Right lobe of liver (tissue), 6 donors: ENCODE measurements at places on chromosomes 5 and 9.

DNA sequence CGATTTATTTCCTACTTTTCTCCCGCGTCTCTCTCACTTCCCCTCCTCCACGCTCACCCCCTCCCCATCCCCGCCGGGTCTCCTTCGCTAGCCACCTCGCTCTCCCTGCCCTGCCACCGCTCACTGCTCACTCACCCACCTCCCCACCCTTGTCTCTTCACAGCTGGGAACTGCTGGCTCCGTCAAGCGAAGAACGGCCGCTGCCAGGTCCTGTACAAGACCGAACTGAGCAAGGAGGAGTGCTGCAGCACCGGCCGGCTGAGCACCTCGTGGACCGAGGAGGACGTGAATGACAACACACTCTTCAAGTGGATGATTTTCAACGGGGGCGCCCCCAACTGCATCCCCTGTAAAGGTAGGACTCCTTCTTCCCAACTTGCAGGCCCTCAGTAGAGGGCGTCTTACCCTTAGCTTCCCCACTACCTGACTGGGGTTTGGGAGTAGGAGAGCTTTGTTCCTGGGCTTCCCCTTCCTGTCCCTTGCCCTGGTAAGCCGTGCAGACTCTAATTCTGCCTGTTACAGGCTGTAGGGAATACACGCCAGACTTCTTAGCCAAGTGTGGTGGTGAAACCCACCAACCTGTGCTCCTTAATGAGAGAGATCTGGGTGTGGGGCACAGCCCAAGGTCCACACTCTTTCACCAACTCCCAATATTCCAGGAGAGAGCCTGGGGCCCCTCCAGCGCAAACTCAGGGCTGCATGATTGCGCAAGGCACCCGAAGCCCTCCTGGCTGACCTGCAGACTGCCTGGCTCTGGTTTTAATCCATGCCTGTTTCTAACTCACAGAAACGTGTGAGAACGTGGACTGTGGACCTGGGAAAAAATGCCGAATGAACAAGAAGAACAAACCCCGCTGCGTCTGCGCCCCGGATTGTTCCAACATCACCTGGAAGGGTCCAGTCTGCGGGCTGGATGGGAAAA, 2.5 kb downstream of the FST start:
- DNase-seq, result peak; percentile 88

DNA sequence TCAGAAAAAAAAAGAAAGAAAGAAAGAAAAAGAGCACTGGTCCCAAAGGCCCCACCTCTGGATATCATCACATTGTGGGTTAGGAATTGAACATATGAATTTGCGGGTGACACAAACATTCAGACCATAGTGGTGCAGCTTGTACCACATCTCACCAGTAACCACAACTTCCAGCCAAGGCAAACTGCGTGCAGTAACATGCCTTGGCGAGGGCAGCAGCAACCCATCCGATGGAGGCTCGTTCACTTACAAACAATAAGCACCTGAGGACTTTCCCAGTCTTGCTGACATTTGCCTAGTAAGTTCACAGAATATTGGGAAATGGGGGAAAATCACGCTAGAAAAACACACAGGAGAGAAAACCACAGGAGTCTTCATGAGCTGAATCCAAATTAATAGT, 508.1 kb downstream of the ZNF608 start:
- no peak for DNase-seq

DNA sequence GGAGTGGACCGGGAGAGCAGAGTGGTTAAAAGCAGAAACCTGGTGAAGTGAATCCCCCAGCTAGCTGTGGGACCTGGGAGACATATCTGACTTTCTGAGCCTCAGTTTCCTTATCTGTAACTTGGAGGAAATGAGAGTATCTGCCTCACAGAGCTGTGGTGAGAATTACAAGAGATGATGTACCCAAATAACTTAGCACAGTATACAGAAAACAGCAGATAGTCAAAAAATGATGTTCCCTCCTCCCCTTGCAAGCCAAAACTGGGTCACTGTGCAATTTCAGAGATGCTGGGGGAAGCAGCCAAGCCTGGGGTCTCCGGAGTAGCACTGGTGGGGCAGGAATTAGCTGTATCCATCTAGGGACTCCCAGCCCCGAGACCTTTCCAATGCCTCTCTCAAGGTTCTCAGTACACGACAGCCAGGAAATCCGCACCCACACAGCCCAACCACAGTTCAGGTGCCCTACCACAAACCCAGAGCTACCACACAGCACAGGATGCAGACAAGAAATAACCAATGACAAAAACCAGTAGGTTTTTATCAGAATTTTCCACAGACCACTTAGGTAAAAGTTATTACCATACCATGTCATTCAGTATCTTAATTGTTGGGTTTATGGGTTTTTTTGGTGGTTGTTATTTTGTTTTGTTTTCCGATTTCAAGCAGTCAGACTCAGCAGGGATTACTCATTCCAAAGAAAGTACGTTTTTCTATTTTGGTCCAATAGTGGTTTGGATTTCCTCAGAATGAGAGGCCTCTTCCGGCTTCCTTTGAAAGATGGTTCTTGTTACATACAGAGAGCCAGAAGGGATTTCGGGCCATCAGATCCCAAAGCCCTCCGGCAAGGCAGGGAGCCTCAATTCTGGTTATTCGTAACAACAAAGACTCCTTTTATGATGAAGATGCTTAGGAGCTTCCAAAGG, 4.9 kb upstream of the HRH2 start:
- no peak for DNase-seq

DNA sequence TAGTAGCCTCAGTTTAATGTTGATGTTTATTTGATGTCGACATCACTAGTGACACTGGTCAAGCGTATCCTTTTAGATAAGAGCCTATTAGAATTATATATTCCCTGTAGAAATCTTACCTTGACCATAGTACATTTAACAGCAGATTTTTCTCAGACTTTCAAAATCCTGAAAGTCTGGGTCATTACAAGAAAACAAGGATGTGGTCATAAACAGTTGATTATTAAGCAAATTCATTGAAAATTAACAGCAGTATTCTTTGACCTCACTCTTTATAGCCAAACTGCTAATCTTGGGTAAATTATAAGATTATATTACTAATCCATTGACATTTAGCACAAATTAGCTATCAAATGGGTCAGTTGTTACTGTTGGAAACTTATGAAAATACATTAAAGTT, 83.4 kb downstream of the GHR start:
- no peak for DNase-seq

DNA sequence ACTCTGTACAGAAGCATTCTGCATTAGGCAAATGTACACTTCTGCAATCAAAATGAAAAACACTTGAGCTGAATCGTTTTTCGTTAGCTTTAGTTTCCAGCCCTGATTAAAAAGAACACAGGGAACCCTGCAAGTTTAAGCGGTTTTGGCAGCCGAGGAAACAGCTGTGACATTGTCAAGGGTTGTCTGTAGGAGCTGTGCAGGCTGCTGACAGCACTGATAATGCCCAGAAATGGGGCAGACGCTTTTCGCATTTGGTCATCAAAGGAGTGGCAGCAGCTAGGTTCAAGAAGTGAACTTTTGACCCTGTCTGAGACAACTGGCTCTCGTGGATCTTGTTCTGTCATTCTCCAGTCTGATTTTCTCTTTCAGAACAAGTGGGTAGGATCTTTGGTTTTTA, 165.6 kb upstream of the CCDC152 start:
- no peak for DNase-seq

- DNase-seq, result no peak
These were observed 162.2 kb downstream of the OXCT1 start for GRCh38 chr5:41707853-41708603.

GRCh38 chr5:40841068-40841805, at the start of gene CARD6:
Gene CARD6, plus strand, starts transcription at chr5:40841367. Its CDS starts 16 bp downstream, at chr5:40841383.
- no peak for DNase-seq

DNA sequence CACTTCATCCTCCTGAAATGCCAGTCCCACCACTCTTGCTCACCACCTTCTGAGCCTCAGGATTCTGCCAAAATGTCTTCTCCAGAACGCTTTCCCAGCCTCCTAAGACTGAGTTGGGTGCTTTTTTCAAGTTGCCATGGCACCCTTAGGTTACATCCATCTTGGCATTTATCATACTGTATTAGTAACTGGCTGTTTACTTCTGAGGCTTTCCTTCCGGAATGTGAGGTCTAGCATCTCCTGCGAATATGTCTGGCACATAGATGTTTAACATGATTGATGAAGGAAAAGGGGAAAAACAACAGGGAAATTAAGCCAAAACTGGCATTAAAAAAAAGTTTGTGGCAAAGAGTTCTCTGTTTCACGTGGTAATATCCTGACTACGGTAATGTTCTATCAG, 24.9 kb downstream of the RNF130 start:
- no peak for DNase-seq

DNA sequence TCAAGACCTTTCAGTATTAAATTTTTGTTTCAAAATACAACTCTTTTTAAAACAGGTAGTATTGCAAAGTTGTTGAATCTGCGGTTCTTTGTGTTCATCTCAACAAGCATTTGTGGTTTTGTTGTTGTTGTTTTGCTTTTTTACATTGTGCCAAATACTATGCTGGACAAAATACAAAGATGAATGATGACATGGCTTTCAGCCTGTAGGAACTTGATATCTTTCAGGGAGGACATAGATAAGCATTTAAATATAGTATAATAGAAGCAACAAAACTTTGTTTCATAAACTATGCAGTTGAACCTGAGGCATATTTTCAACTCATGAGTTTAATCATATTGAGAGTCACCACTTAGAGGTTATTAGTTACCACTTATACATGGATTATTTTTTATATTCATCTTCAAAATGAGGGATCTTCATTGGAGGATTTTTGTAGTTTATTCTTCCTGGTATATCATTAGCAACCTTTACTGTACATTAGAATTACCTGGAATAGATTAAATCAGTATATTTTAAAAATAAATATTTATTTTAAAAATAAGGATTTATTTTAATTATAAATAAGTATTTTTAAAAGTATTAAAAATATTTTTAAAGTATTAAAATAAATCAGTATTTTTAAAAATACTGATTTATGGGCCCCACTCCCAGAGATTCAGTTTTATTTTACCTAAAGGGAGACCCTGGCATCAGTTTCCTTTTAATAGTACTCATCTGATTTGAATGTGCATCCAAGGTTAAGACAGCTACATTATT, 42.9 kb downstream of the KIF2A start:
- DNase-seq, result no peak

DNA sequence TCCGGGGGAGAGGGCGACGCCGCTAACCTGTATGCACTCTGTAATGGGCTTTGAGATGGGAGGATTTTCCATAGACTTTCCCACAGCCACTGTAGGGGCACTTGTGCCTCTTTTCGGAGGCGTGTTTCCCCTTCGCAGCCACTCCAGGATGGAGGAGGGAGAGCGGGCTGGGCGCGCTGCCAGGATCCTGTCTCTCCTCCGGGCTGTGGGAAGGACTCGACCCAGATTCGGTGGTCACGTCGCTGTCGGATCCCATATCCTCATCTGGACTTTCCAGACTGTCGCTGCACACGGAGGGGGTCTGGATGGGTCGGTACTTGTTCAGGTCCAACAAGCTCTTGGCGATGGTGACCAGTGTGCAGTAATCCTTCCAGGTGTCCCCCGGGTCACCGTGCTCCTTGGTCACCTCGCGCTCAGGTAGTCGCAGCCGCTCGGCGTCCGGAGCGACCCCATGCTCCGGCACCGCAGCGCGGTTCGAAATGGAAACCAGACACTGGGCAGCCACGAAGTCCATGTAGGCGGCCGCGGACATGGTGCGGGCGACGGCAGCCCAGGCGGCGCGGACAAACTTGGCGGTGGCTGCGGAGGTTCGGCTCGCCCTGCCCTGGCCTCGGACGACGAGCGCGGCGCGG, 1.5 kb downstream of the KLF9 start:
- DNase-seq, result peak; percentile 85

GRCh38 chr9:70887826-70888225, 233.6 kb downstream of the TRPM3 start:
- no peak for DNase-seq

DNA sequence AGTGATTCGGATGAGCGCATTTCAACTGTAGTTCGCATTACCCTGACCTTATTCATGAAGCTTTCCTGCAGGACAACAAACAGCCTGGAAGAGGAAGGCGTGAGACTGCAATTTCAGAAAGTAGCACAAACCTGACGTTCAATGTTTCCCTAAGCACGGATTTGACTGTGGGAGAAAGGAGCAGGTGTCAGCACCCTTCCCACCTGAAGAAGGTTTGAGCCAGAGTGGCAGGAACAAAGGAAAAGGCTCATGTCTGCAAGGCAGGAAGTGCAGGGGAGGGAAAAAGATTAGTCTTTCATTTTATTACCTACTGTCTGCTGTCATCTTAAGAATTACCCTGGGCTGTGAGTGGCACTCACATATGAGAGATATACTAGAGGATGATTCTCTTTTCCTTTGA, 114.0 kb downstream of the MED10 start:
- no peak for DNase-seq

DNA sequence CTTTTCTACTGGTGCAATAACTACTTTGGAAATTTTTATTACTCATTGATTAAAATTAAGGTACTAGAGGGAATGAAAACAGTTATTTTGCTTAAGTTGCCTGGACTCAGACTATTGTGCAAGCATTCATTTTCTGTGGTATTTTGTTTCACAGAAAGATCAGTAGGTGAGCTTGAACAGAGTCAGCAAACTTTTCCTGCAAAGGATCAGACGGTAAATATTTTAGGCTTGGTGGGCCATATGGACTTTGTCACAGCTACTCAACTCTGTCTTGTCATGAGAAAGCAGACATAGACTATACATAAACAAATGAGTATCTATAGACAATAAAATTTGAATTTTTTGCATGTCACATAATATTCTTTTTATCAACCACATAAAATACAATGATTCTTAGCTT, 1036.4 kb downstream of the NR2F1-AS1 start:
- no peak for DNase-seq

- no peak for DNase-seq
These were observed 266.8 kb downstream of the AOPEP start for GRCh38 chr9:94993160-94993820.

DNA sequence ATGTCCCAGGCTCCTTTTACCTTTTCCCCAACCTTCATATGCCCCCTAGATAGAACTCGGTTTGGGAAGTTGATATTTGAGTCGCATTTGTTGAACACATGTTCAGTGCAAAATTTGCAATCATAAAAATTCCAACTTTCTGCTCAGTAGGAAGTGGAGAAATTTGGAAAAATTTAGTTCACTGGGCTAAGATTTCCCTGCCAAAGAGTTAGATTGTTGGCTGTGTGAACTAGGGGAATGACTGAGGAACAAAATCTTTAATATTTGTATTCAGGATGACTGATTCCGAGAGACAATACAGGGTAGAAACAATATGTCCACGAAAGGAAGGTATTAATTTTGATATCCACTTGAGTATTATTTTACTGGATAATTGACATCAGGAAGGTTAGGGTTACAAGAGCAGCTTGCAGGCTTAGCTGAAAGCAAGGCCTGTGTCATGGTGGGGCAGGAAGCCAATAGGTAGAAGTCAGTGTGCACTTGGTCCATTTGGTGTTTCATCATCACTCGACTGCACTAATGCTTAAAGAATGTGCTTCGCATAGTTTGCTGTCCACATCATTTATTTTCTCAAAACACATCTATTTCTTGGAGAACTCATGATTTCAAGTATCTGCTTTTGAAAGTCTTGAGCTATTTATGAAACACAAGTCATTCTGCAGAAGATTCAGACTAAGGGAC, 59.4 kb upstream of the GNA14 start:
- no peak for DNase-seq

DNA sequence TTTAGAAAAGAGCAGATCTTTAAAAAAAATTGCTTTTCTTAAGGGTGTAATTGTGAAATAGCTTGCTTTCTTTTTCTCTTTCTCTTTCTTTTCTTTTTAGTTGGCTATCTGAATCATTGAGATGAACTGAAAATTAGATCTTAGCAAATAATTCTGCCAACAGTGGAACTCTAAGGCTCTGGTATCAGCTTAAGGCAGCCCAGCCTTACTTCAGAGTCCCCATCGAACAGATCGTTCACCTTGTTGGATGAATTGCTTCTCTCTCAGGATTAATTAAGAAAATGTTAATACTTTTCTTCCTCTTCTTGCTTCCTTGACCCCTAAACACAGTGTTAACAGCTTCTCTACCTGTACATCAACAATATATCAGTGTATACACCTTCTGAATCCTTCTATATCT, 92.1 kb downstream of the ZCCHC7 start:
- no peak for DNase-seq
